ENCODE measurements at places on chromosomes 4 and X.

DNA sequence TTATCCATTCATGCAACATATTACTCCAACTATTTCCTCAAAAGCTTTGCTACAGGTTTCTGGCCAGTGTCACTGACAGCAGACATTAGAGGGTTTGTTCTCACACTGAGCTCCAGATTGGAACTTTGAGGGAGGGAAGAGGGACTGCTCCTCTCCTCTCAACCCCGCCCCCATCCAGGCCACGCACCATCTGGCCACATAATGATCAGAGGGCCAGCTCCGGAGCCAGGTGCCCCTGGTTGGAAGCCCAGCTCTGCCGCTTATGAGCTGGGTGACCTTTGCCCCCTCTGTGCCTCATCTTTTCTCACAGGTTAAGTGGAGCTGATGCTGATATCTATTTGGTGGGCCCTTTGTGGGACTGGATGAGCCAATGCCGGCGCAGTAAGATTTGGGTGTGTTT lies 55.8 kb downstream of the C4orf50 start:
- no peak for DNase-seq

DNA sequence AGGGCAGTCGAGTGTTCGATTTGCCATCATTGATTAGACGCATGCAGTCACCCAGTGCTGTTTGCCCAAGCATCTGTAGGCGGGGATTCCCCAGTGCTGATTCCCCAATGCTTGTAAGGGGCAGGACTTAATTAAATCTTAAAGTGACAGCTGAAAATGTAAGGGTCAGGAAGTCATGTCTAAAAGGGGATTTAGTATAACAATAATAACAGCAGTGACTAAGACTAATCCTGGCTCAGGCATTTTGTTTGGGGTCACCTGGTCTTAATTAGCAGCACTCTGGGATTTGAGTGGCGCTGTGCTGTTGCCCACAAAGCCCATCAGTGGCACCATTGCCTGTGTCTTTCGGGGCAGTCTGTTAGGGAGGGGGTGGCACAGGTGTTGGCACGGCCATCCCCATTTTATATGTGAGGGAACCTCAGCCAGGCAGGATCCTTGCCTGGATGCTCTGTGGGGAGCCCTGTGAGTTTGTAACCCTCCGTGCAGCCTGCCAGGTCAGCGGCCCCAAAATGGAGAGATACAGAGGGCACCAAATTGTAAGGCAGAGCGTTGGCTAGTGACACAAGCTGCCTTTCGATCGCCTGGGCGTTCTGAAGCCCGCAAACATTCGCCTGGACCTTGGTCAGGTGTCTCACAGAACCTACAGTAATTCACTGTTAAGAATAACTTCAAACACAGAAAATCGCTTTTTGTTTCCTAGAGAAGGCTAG lies 146.7 kb downstream of the TBL1X start:
- no peak for DNase-seq

DNA sequence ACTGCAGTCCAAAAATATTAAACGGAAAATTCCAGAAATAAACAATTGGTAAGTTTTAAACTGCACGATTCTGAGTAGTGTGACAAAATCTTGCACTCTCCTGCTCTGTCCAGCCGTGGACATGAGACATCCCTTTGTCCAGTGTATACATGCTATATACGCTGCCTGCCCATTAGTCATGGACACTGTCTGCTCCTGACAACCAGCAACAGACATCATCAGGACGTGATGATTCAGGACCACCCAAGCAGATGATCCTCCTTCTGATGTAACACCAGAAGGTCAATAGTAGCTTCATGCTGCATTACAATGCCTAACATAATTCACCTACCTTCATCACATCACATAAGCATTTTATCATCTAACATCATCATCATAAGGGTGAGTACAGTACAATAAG lies 36.3 kb downstream of the ATRX start:
- DNase-seq = no peak

DNA sequence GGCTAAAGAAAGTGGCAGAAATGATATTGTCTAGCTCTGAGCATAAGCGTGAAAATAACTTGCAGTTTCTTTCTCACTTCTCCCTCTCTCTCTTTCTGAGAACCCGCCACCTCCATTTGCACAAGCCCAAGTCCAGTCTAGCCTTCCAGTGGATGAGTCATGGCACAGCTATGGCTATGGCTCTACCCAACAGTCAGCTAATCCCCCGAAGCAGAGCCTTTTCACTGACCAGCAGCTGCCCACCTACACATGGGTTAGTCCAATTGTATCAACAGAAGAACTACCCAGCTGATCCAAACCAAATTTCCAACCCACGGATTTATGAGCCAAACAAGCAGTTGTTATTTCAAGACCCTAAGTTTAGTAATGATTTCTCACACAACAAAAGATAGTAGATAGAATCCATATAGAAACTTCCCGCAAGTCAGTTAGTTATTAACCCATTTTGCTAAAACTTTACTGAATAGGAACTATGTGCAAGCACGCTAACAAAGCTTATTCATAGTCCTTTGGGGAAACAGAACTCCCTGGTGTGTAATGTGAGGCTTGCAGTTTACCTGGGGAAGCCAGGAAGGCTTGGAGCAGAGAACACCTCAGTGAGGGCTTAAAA lies 282.3 kb downstream of the INPP4B start:
- no peak for DNase-seq

GRCh38 chr4:152399246-152399645 lies 136.6 kb downstream of the FBXW7 start:
- DNase-seq = no peak

GRCh38 chr4:40225497-40225896 lies 28.7 kb downstream of the RHOH start:
- no peak for DNase-seq

DNA sequence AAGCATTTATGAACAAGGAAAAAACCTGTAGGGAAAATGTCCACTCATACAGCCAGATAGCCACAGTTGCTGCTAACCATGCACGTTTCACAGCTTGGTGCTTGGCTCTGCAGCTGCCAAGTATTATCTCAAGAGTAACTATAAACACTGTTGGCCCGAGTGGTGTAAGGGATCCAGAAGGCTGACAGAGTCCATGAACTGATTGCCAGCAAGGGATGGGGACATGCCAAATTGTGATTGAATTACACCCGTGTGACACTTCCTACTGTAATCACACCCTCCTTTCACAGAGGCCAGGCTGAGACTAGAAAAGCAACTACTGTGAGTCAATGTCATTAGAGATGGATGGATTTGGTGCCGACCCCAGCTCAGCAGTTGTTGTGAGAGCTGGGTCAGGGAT lies 223.9 kb upstream of the ANKRD50 start:
- no peak for DNase-seq

GRCh38 chrX:45360571-45360970 lies 159.9 kb upstream of the DIPK2B start:
- DNase-seq = no peak

DNA sequence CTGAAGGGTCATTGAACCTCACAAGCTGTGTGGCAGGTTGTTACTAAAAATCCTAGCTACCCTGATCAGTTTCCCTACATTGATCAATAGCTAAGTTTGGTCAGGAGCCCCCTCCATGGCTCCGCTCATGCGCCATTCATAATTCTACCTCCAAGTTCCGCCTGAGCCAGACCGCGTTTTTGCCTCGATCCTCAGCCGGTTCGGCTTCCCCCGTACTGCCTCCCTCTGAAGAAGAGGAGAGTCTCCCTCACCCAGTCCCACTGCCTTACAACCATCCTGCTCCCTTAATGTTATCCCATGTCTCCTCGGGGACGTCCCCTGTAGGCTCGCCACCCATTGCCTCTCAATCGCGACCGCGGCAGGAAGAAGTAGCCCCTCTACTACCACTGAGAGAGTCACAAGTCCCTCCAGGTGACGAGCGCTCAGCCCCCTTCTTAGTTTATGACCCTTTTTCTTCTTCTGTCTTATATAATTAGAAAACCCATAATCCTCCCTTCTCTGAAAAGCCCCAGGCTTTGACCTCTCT lies 158.2 kb downstream of the DEFB131A start:
- DNase-seq = no peak

GRCh38 chr4:128862608-128863311 lies 53.3 kb downstream of the JADE1 start:
- no peak for DNase-seq

GRCh38 chrX:41589634-41590270 lies 99.0 kb upstream of the GPR34 start:
- DNase-seq = no peak

GRCh38 chr4:30620711-30621110 lies 99.5 kb upstream of the PCDH7 start:
- DNase-seq = no peak

- no peak for DNase-seq
These were observed 84.0 kb downstream of the CCSER1 start for GRCh38 chr4:90211174-90211573.

DNA sequence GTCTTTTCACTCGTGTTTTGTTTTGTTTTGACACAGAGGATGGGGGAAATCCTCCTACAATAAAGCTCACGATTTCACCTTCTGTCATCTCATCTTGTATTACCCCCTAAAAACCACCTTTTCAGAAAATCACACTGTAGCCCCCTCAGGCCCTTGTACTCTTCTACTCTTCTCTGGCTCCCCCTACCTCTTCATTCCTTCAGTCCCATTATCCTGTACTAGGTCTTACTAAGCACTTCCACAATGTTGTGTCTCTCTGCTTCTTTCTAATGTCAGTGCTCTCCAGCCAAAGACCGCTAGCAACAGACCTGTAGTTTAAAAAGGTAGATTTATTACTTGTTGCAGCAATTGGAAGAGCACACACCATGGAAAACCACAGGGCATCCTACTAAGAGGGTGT lies 30.0 kb upstream of the RNF128 start:
- DNase-seq = no peak

DNA sequence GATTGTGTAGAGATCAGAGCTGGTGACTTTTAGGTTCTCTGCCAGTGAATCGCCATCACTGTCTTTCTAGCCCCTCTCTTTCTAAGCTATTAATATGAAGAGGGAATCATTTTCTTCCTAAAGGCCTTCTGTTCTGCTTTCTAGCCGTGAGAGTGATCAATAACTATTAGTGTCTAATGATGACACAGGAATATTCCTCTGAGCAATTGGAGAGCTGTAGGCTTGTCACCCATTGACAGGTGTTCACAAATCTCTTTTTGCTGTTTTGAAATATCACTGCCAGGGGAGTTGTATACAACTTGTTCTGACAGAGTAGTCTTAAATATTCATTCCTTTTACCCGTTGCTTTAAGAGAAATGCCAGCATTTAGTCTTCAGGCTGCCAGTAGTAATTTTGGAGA lies 13.9 kb downstream of the FHIP1A start:
- DNase-seq = no peak

DNA sequence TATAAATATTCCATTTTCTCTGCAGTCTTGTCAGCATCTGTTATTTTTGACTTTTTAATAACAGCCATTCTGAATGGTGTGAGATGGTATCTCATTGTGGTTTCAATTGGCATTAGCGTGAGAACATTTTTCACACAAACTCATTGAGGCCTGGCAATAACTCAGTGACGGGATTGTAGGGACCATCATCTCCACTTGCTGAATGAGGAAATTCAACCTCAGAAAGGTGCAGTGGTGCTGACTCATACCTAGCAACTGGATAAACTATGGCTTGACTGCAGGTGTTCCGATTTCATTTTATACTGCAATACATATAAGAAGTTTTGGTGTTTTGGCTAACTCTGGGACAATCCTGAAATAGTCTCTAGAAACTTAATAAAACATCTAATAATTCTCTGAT lies 88.3 kb upstream of the DDIT4L start:
- no peak for DNase-seq

DNA sequence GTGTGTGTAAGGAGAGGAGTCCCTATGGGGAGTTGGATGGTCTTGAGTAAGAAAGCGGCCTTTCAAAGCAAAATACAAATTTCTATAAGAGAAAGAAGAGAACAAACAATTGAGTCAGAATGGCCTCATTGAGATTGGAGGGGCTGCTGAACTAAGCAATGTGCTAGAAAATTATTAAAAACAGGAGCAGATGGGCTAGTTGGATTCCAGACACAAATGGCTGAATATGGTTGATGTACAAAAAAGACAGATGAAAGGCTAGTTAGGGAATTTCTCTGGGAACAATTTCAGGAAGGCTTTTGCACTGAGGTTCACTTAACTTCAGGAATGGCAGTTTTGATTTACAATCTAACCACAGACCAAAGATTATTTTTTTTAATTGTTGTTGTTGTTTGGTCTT lies 1806.8 kb upstream of the TENM3 start:
- no peak for DNase-seq

DNA sequence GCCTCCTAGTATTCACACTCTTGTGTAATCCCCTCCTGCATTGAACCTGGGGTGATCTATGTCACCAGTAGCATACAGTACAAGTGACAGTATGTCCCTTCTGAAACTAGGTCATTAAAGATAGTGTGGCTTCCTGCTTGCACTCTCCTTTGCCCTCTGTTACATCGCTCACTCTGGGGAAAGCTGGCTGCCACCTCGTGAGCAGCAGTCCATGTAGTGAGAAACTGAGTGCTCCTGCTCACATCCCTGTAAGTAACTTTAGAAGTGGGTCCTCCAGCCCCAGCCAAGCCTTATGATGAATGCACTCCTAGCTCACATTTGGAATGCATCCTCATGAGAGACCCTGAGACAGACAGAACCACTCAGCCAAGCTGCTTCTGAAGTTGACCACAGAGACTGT lies 89.8 kb upstream of the TNIP3 start:
- DNase-seq = no peak

- no peak for DNase-seq
These were observed 55.3 kb downstream of the KLHL4 start for GRCh38 chrX:87572901-87573300.

DNA sequence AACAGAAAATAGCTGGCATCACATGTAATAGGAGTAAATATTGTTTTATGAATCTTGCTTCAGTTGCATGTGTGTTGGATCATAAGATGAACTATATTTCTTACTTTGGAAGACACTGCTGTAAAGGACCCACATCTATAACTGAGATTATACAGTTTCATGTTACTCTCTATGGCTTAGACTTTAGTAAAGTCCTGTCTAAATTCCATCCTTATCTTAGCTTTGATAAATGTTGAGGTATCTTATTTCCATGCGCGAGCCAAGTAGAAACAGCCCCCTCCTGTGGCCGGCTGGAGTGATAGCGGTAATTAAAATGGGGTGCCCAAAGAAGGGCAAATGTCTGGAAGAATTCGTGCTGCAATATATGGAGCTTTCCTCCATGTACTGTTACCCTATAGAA lies 43.0 kb downstream of the CCDC158 start:
- DNase-seq = no peak

DNA sequence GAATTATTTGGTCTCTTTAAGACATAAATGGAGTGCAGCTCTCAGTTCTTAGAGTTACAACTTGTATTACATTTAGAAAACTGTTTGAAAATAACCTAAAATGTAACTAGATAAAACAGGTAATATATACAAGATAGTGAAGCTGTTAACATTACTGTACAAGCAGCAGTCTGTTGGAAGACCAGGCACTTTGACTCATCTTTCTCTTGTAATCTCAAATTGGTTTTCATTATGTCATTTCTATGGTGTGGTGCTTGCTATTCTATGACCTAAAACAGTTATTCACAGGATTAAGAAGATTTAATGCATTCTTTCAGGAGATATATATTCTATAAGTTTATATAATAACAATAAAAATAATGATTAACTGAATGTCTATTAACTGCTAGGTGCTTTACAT lies 282.5 kb upstream of the PITX2 start:
- DNase-seq = no peak

DNA sequence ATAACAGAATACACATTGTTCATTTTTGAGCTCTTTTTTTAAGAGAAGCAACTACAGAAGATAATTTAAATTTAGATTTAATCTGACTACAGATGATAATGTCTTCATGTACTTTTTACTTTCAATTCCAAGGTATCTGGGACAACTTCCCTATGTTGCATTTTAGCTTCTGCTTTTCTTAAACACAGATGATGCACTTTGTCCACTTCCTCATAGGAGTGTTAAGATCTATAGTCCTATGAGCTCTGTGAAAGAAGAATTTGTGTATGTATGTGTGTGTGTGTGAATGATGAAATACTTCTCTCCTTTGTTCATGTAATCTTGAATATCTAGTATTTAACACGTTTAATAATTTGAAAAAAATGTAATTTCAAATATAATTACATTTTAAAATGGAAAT lies 5.3 kb upstream of the FHIP1A start:
- DNase-seq = no peak

All from AG09309 (cell line).